ENCODE measurements at places on chromosomes 7 and 10. TPM values are rescaled to one million over a fixed set of nuclear protein-coding genes. Genes with fewer than 3 reads are reported as not detected.

GRCh38 chr10:16765509-16766375, 51.5 kb downstream of the RSU1 start:
- no peaks in the 10 kb centered on the region for H3K36me3 ChIP-seq
- H3K4me3 ChIP-seq, result no peak overlapping the region
- no peak for DNase-seq
- H3K27ac ChIP-seq, result no peak overlapping the region

Gene FAM20C
- 15.7 TPM for total RNA-seq

DNA sequence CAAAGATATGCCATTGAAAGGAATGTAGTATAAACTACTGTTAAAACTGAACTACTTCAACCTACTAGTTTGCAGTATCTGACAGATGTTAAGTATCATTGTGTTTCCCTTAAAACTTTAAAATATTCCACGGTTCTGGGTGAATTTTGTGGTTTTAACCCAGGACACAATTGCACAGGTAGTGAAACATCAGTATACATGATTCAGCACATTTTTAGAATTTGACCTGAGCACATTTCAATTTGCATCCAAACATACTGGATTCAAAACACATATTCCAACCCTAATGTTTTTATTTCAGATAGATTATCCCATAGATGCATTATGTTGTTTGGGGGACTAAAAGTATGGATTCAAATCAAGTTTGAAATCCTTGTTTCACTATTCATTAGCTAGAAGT, 129.9 kb upstream of the ZNF804B start:
- H3K4me1 ChIP-seq, result no peaks in the 10 kb centered on the region
- H3K27ac ChIP-seq, result no peak overlapping the region
- no peaks in the 10 kb centered on the region for H3K36me3 ChIP-seq
- no peak overlapping the region for H3K4me3 ChIP-seq
- DNase-seq, result no peak
- H3K27me3 ChIP-seq, result no peaks in the 10 kb centered on the region

- H3K27ac ChIP-seq, result no peak overlapping the region
- no peaks in the 10 kb centered on the region for H3K27me3 ChIP-seq
- no peak overlapping the region for H3K4me3 ChIP-seq
- DNase-seq, result no peak
These were observed 28.4 kb downstream of the HERC4 start for GRCh38 chr10:68046642-68047041.

- H3K36me3 ChIP-seq, result no peaks in the 10 kb centered on the region
- H3K27ac ChIP-seq, result no peak overlapping the region
- H3K4me3 ChIP-seq, result no peak overlapping the region
- no peaks in the 10 kb centered on the region for H3K4me1 ChIP-seq
- no peak for DNase-seq
These were observed 35.2 kb upstream of the OR9A4 start for GRCh38 chr7:141880960-141881359.

Gene SKIDA1
- total RNA-seq, result 42.4 TPM

DNA sequence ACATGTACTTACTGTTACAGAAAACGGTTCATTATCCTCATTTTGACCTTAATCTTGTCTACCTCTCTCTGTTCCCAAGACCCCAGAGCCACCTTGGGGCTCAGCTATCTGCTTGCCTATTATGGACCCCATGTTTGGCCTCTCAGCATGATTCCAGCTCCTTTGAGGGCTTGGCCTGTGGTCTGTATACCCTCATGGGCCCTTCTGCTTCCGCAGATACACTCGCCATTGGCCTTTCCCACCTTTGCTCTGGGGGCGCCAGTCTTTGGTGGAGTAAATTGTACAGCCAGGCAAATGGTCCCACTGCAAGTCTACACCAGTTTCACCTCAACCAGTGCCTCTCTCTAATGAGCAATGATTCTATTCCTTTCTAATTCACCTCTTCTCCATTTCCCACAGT, 109.2 kb upstream of the ZNF746 start:
- H3K4me3 ChIP-seq, result no peak overlapping the region
- H3K36me3 ChIP-seq, result peaks cover 20% of the 10 kb centered on the region
- no peak for DNase-seq
- no peaks in the 10 kb centered on the region for H3K27me3 ChIP-seq

Gene IQUB
- 3.5 TPM for total RNA-seq

Gene KEL
- total RNA-seq, result 9.3 TPM
